Caki2 (cell line): ENCODE measurements at places on chromosomes 1 and 21. TPM values are rescaled to one million over a fixed set of nuclear protein-coding genes. Genes with fewer than 3 reads are reported as not detected.
A peak's percentile ranks its signal among the peaks of the same experiment; 100 is the strongest.

GRCh38 chr1:182366596-182366995 lies 25.0 kb downstream of the GLUL start:
- DNase-seq, result no peak

- DNase-seq, result no peak
Measured at GRCh38 chr21:45338311-45339017, 50.8 kb upstream of the POFUT2 start.

- peak; percentile 78 for DNase-seq
Measured at GRCh38 chr1:65148548-65149350, 746 bp downstream of the AK4 start.

DNA sequence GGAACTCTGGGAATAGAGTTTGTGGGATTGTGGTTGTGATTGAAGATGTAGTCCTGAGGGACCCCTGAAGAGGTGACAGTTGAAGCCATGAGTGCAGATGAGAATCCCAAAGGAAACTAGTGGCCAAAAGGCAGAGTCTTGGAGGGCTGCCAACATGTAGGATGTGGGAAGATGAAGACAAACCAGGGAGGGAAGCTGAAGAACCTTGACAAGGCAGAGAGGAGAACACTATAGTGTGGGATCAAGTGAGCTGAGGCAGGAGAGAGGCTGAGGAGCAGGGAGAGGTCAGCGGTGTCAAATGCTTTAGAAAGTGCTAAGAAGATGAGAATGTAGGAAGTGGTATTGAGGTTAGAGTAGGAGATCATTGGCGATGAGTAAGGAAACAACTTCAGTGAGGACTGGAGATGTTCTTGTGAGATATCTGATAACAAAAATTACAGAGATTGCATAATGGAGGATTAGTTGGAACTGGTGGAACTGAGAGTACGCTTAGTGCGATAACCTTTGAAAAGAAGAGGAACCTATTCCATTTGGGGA lies 88.5 kb upstream of the VCAM1 start:
- DNase-seq, result peak; percentile 70

The DNASE2B gene
- total RNA-seq, result not detected in 2 replicates

DNA sequence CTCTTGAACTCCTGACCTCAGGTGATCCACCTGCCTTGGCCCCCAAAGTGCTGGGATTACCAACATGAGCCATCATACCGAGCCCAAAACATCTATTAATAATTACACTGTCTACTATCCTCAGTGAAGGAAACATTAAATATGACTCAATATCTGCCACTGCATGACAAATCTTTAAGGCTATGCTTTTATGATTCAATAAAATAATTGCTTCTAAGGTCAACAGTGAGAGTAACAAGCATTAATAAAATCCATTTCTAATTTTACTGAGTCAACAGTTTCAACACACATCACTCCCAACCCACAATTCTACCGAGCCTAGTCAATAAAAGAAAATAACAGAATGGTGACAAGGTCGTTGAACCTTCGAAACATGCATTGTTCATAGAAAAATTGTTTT lies 125.5 kb upstream of the CHRM3 start:
- DNase-seq, result no peak

The TNN gene
- total RNA-seq, result 0.07 TPM in 1 of 2 replicates, not detected in the other

GRCh38 chr1:29324771-29325351 lies 88.5 kb downstream of the PTPRU start:
- DNase-seq, result peak; percentile 20

DNA sequence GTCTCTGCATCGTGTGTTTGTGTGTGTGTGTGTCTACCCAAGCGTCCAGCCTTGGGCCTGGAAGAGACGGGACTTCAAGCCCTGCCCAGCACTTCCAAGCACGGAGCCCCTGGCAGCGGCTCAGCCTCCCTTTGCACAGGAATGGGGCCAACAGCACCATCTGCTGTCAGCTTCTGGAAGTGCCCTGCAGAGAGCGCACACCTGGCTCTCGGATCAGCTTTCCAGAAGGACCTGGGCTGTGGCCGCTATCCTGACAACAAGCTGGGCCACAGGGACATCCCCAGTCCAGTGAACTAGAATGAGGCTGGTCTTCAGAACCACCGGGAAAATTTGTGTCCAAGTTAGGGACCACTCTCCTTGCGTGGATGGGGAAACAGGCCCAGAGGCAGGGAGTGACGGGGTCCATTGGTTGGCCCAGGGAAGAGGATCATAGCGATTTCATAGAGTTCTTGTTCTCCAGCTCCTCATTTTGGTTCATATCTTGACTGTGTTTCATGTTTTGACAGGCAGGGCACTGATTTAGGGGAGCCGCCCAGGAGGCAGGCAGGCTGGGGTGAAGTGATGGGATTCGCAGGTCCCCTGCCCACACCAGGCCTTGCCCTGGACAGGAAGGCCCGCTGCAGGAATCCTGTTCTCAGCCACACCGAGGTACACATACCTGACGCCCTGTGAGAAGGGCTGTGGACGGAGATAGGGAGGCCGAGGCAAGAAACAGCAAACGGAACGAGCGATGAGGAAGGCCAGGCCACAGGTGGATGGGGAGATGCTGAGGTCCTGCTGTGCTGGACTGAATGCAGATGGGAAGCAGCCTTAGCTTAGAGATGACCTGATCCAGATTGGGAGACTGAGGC lies 38.4 kb downstream of the TAS1R2 start:
- DNase-seq, result peak; percentile 47

The PYHIN1 gene
- total RNA-seq, result not detected in 2 replicates

DNA sequence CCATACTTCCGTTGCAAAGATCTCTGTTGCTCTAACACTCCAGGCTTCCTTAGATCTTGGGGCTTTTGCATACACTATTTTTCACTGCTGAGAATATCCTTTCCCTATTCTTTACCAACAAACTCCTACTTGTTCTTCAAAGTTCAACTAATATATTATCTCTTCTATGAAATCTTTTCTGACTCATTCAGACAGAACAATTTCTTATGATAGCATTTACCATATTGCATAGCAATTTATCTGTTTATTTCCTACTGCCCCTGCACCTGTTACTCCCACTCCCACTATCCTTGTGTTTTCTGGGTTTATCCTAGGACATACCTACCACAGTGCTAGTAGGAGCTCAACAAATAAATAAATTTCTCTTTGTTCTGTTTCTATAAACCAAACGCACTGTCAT lies 11.0 kb downstream of the GADD45A start:
- DNase-seq, result no peak

GRCh38 chr1:148372731-148373130 lies 110.4 kb downstream of the PPIAL4G start:
- DNase-seq, result peak; percentile 12

DNA sequence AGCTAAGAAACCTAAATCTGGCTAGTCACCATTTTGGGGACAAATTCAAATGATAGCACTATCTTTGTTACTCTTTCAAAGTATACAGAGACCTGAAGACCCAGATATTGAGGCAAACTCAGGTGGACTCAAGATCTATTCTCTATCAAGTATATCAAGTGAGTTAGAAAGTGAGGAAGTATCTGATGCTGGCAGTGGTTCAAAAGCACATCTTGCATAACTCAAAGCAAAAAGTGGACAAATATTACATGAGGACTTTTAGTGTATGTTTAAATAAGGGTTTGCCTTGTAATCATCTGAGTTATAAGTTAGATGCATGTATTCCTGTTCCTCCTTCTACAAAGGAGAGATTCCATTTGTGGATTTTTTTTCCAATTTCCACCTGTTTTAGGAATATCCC lies 338.4 kb downstream of the DISC1 start:
- DNase-seq, result no peak

DNA sequence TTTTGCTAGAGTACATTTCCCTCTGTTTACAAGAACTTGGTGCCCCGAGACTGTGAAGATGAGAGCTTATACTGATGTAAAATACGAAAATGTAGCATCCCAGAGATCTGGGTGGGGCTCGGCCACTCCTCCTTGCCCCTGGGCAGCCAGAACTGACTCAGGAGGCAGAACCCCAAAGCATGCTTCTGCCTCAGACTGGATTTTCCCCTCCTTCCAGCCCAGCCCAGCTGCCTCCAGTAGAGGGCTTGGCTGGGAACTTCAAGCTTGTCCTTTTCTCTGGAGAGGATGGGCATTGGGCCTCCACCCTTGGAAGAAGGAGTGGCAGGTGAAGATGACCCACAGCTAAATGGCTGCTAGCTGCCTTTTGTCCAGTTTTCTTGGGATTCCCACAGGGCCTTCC lies 24.3 kb upstream of the BTG2 start:
- DNase-seq, result peak; percentile 50

DNA sequence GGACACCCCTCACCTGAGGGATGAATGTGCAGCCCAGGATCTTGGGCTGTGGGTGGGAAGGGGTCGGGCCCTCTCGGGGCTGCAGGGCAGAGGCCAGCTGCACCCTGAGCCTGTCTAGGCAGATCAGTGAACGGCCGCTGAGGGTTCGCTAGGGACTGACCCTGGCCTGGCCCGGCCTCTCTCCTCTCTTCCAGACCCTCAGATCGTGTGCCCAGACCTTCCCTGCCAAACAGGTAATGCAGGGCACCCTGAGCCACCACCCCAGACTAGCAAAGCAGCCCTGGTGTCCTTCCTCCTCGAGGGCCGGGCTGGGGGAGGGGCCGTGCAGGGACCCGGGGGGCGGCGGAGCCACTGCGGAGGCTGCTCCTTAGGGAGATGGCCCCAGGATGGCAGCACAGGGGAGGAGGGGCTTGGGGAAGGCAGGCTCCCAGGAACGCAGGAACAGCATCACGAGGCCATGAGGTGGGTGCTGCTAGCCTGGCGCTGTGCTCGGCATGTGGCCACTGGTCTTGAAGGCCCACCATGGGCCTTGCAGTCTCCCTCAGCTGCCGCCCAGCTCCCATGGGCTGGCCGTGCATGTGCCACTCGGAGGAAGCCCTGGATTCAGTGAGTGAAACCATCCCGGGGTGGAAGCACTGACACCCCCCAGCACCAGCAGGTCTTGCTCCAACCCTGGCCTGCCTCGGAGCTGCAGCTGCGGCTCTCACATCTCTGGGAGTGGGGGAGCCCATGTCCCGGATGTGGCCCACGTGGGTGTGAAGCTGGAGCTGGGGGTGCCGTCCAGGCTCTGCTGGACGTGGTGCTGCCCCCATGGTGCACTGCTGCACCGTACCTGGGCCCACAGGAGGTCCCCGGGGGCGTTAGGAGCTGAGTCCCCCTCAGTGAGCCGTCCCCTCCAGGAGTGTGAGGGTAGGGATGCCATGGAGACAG lies 28.7 kb downstream of the COL6A2 start:
- DNase-seq, result no peak

The CRNN gene
- total RNA-seq, result not detected in 2 replicates

- DNase-seq, result no peak
Measured at GRCh38 chr1:155976913-155977689, 1.2 kb downstream of the ARHGEF2 start.

The SPATA17 gene
- 5.0 and 17.2 TPM in 2 replicates for total RNA-seq

DNA sequence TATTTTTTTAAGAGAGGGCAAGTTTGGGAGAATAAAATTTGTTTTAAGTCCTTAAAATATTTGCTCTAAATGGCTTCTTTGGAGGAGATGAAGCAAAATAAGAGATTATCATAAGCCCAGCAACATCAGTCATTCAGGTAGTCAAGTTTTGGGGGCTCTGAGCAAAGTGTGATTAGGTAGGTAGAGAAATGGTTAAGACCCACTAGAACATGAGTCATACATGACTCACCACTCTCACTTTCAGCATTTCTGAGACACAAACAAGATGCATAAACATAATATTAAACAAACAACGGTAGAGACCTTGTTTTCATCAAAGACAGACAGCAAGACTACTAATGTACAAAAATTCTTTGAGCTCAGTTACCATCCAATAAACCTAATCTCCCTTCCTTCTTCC lies 272.2 kb downstream of the LMO4 start:
- DNase-seq, result no peak

- peak; percentile 10 for DNase-seq
Measured at GRCh38 chr1:110927484-110928075, 36.1 kb downstream of the LRIF1 start.

The GCSAML gene
- not detected in 2 replicates for total RNA-seq

The SLC19A1 gene
- total RNA-seq, result 25.5 and 36.0 TPM in 2 replicates
